SK-N-SH treated with all-trans-retinoic acid at 6 μM for 48 hours (cell line): ENCODE measurements at places on chromosomes 3 and 15.

DNA sequence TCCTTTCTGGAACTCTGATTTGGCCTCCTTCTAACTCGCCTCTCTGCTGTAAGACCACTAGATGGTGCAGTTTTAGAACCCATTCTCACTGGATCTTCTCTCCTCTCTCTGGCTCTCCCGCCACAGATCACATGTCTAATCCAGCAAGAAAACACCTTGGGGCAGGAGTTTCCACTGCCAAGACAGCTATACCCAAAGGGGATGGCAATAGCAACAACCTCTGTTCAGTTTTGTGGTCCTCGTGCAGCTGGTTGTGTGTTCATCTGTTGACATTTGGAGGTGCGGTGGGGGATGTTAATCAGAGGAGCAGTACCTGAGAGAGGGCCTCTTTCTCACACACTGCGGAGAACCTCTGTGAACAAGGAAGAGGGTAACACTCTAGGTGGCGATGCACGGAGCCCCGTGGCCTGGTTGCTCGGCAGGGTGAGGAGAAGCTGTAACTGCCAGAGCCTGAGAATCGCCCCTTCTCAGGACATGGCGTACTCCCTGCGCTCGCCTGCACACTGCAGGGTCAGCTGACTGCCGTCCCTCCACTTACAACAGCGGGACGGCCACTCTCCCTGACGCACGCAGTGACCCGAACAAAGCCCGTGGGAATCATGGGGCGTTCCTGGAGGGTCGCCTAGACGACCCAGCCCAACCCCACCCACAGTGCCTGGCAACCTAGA lies at the start of gene TEX55:
TSS of gene TEX55 (plus strand) at position 666 of the 668 bp plus-strand sequence. CDS start 25 bp downstream, outside the sequence.
- peak; percentile 95 for ATAC-seq

DNA sequence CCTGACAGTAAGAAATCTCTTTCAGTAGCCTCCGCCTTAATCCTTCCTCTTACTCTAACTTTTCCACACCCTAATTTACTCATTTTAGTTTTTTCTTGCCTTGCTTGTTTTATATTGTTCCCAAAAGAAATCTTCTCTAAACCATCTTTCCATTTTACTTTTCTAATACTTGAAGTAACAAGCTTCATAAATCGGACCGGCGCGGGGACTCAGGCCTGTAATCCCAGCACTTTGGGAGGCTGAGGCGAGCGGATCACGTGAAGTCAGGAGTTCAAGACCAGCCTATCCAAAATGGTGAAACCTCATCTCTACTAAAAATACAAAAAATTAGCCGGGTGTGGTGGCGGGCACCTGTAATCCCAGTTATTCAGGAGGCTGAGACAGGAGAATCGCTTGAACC lies 17.3 kb downstream of the ZNF148 start:
- ATAC-seq = no peak

DNA sequence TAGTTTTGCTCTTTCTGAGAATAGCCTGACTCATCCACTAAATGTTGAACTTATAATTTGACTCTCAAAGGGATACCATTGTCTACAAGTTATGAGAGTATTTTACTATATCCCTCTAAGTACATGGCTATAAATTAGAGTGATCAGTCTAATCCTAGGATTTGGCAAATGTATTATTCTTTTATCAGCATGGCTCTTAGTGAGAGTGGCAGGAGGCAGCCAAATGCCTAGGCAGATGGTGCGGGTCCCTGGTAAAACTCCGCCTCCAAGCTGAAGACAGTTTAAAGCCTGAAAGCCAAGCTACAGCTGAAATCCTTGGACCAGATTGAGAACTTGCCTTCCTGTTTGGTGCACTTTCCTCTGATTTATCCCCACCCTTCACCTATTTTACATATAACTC lies 631.8 kb downstream of the SQOR start:
- ATAC-seq = no peak

- no peak for ATAC-seq
Measured at GRCh38 chr3:52705438-52705687, 228 bp downstream of the GLT8D1 start.

DNA sequence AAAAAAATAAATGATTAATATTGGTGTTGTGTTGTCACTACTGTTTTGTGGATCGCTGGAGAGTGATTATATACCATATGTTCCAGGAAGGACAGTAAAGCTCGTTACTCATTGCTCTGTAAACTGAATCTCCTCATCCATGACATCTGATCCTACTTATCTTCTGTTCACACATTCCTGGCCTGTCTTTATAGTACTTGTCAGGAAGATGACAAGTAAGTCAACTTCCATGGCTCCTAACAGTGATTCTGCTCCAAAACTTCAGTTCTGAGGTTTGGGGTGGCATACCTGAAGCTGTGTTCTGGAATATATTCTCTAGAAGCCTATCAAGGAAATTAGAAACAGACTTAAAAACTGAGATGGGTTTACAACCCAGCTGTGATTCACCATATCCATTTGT lies 288.9 kb downstream of the ZBBX start:
- ATAC-seq = no peak

- peak; percentile 80 for ATAC-seq
Measured at GRCh38 chr3:113070072-113070640, 79.4 kb downstream of the GTPBP8 start.

DNA sequence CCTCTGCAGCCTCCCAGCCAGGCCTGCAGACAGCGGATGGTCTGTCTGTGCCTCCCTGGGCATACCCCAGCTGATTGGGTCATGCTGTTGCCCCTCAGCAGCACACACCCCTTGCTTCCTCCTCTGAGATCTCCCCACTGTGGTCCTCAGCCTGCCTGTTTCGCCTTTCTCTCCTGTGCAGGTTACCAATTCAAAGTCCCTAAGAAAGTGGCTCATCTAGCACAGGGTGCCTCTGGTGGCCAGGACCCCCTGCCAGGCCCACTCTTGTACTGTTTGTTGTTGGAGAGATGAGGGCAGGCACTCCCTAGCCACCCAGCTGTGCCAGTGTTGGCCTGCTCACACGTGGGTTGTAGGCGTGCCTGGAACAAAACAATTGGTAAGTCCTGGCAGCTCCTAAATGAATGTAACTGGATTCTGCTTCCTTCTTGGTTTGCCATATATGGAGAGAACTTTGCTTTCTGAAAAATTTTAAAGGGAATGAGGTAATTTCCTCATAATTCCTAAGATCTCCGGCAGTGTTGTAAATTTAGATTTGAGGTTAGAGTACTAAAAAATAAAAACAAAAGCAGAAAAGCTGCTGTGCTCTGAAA lies 213.2 kb upstream of the IL12A start:
- ATAC-seq = peak; percentile 97

- no peak for ATAC-seq
Measured at GRCh38 chr3:57627976-57628375, 30.8 kb upstream of the ARF4 start.

- ATAC-seq = no peak
Measured at GRCh38 chr3:112366522-112366921, 33.6 kb downstream of the CD200 start.

DNA sequence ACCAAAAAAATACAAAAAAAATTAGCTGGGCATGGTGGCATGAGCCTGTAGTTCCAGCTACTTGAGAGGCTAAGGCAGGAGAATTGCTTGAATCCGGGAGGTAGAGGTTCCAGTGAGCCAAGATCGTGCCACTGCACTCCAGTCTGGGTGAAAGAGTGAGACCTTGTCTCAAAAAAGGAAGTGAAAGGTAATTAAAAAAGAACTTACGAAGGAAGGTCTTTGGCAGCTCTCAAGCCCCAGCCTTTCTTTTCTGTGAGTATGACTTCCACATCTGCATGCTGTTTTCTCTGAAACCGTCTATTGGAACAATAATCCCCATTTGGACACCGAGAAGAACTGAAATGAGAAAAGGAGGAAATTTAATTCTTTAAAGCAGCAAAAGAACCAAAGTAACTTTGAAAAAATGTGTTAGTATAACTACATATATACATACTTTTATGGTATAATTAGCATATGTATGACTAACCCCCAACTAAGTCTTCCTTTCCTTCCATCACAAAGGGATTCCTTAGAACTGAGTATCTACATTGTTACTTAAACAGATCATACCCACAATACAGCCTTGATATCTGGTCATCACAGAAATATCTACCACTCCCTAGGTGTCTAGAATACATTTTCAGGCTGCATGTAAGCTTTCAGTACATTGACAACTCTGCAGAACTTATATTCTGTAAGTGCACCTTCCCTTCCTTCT lies 50.1 kb downstream of the SETD2 start:
- ATAC-seq = peak; percentile 91
